ENCODE measurements at places on chromosomes 5 and 9.
A peak's percentile ranks its signal among the peaks of the same experiment; 100 is the strongest.

GRCh38 chr5:147918899-147919298 lies 12.6 kb upstream of the C5orf46 start:
- H3K27me3 ChIP-seq, result no peaks in the 10 kb centered on the region
- H3K4me3 ChIP-seq, result no peak overlapping the region
- no peak overlapping the region for H3K27ac ChIP-seq
- DNase-seq, result no peak

DNA sequence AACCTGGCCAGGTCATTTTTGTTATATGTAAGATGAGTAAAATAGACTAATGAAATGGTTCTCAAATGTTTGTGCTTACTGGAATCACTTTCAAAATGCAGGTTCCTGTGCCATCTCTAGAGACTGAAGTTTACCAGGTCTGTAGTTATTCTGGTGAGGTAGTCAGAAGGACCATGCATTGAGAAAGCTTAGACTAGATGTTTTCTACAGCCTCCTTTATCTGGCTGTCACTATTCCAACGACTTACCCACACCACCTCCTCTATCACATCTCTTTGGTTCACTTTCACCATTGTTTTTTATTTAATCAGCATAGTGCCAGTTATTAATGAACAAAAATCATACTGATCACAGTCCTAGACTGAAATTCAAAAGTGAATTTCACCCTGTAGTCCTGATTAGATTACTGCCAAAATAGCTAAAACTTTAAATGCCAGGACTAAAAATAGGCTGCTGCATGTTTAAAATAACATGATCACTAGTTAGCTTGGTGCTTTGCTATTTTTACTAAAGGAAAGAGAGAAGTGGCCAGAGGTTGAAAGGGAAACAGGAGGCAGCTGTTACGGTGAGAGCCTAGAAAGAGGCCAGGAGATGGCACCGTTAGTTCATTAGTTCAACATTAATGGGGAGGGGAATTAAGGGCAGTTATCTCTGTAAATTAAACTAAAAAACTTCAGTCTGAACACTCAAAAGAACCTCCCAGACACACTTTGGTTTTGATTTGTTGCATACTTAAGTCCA lies 13.9 kb upstream of the FNIP1 start:
- no peak for DNase-seq
- H3K36me3 ChIP-seq, result no peaks in the 10 kb centered on the region
- no peak overlapping the region for H3K27ac ChIP-seq

- no peaks in the 10 kb centered on the region for H3K4me1 ChIP-seq
- H3K4me3 ChIP-seq, result no peak overlapping the region
- DNase-seq, result no peak
- H3K27ac ChIP-seq, result no peak overlapping the region
- no peaks in the 10 kb centered on the region for H3K27me3 ChIP-seq
Measured at GRCh38 chr5:54259090-54259489, 51.3 kb downstream of the ARL15 start.

DNA sequence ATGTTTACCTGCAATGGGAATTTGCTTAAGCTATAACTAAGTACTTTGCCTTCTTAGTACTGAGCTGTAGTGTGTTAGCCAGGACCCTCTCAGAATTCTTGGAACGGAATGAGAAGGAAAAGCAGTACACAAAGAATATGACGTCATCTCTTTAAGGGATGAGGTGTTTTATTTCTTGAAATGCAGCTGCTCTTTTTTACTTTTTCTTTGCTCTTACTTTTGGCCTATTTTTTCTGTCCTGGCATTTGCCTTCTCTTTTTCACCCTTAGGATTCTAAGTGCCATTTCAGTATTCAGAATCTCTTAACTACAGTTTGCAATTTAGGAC lies 10.1 kb downstream of the KIF2A start:
- H3K4me1 ChIP-seq, result peaks cover 82% of the 10 kb centered on the region
- no peak for DNase-seq
- H3K27ac ChIP-seq, result no peak overlapping the region
- no peaks in the 10 kb centered on the region for H3K27me3 ChIP-seq
- no peaks in the 10 kb centered on the region for H3K36me3 ChIP-seq

- no peaks in the 10 kb centered on the region for H3K4me1 ChIP-seq
- H3K27ac ChIP-seq, result no peak overlapping the region
- H3K4me3 ChIP-seq, result no peak overlapping the region
- H3K36me3 ChIP-seq, result no peaks in the 10 kb centered on the region
Measured at GRCh38 chr5:73318308-73318719, 130.3 kb downstream of the FOXD1 start.

DNA sequence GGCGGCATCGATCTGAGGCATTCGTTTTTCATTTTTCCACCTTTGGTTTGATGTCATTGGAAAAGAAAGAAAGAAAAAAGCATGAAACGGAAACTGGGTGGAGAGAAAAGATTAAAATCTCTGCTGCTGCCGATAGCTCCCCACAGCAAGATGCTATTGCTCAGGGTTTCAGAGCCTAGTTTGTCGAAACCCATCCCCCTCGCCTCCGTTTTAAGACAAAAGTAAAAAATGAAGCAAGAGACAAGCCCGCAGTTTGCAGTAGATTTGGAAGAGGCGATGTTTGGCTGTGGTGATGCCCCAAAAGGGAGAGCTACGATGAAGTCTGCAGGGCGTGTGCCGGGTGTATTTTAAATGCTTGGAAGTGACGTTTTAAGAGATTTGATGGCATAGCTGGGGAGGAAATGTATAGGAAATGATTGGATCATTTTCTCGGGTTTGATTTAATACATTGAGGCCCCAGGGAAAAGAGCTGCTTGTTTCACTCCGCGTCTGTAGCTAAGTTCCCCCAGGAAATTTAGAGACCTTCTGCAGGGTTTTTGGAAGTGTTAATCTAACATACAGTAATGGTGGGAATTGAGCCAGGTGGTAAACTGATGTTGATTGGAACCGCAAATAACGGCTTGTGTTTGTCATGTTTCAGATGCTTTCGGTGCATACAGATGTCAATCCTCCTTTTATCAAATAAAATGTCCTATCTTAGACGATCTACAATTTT lies 909 bp downstream of the NDFIP1 start:
- peak overlapping the region; percentile 89 for H3K4me3 ChIP-seq
- H3K27ac ChIP-seq, result peak overlapping the region; percentile 88
- no peaks in the 10 kb centered on the region for H3K27me3 ChIP-seq
- peaks cover 76% of the 10 kb centered on the region for H3K4me1 ChIP-seq
- H3K36me3 ChIP-seq, result no peaks in the 10 kb centered on the region

DNA sequence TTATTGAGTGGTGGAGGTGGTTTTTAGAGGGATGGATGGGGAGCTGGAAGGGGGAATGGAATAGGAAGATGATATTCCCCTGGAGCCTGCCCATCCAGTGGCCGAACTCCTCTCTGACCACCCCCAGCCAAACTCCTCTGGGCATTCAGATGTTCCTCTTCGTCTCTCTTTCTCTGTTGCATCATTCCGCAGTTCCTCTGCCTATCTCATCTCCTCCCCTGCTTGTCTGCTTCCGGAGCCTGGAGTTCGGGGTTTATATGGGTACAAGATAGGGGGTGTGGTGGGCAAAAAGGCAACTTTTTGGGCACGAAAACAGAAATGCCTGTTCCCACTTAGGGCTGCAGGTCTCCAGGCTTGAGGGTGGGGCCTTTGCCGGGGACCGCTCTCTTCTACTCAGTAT lies 12.2 kb upstream of the CDK5RAP2 start:
- H3K27ac ChIP-seq, result no peak overlapping the region
- no peak for DNase-seq
- no peaks in the 10 kb centered on the region for H3K36me3 ChIP-seq
- no peak overlapping the region for H3K4me3 ChIP-seq

DNA sequence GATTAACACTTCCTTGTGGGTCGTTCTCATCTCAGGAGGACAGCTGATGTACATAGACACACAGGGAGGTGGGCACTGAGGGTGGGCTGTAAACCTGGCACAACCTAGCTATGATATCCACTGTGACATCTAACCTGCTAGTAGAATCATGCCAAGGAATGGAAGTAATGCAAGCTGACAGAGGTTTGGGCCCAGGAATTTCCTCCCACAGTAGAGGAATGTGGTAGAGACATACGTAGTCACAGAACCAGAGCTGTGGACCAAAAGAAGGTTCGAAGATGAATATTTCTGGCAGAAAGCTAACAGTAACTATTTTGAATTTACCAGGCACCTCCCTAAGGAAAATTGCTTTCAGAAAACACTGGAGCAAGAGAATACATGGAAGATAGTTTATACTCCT lies 15.2 kb upstream of the DNAJC25 start:
- no peak for DNase-seq
- H3K27ac ChIP-seq, result no peak overlapping the region
- H3K4me3 ChIP-seq, result no peak overlapping the region
- no peaks in the 10 kb centered on the region for H3K36me3 ChIP-seq
- peaks cover 3% of the 10 kb centered on the region for H3K27me3 ChIP-seq

GRCh38 chr5:50564079-50564478 lies 102.4 kb upstream of the PARP8 start:
- no peaks in the 10 kb centered on the region for H3K36me3 ChIP-seq
- H3K27me3 ChIP-seq, result no peaks in the 10 kb centered on the region
- no peak overlapping the region for H3K4me3 ChIP-seq
- peaks cover 32% of the 10 kb centered on the region for H3K4me1 ChIP-seq
- peak; percentile 57 for DNase-seq
- H3K27ac ChIP-seq, result no peak overlapping the region

DNA sequence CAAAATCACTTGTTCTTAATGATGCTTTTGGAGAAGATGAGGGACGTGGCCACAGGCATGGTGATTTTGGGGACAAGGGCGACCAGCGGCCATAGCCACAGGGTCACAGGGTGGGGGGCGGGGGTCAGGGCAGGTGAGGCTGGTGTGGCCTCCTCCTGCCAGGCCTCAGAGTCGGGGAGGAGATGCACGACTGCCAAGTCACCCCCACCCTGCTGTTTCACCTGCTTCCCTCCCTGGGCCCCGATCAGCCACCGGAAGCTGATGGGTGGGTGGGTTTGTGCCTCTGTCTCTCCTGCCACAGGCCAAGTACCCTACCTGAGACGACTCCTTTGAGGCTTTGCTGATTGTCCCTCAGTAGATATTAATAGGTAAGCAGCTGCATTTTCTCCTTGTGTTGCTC lies 199.3 kb downstream of the PAX5 start:
- H3K36me3 ChIP-seq, result no peaks in the 10 kb centered on the region
- no peak overlapping the region for H3K27ac ChIP-seq
- no peaks in the 10 kb centered on the region for H3K27me3 ChIP-seq
- H3K4me1 ChIP-seq, result no peaks in the 10 kb centered on the region
- no peak overlapping the region for H3K4me3 ChIP-seq
- no peak for DNase-seq

DNA sequence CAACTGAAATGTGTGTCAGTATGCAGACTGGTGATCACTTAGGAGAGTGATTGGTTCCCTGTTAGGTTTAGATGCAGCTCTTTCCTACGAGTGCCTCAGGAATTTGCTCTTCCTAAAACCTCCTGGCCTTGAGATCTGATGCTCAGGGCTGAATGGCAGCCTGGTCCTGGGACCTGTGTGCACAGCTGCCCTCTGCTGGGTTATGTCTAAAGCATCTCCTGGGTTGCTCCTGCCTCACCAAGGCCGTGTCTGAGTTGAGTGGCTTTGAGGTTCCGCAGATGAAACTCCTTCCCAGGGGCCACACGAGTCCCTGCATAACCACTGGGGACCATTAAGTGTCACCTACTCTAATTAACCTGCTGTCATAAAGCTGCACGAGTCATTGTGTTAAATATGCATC lies 59.5 kb downstream of the MVB12B start:
- no peak for DNase-seq
- H3K4me3 ChIP-seq, result no peak overlapping the region
- no peak overlapping the region for H3K27ac ChIP-seq
- H3K27me3 ChIP-seq, result no peaks in the 10 kb centered on the region

DNA sequence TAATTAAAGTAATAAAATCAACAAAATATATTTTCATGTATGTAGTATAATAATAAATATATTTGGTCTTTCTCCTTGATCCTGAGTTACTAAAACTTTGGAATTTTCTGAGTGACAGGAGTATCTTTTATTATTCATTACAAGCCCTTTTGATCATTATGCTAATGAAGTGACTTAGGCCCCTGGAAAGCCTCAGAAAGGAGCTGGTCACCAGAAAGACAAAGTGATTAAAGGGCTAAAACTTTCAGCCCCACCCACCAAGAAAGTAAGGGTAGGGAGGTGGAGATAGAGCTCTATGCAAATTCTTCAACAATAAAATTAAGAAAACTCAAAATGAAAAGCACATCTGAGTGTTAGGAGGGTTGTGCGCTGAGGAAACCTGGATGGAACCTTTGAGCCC lies 27.5 kb downstream of the UBQLN1 start:
- H3K27me3 ChIP-seq, result no peaks in the 10 kb centered on the region
- peaks cover 29% of the 10 kb centered on the region for H3K36me3 ChIP-seq
- H3K4me1 ChIP-seq, result no peaks in the 10 kb centered on the region
- no peak overlapping the region for H3K27ac ChIP-seq
- H3K4me3 ChIP-seq, result no peak overlapping the region

GRCh38 chr9:121398374-121398773 lies 28.3 kb upstream of the STOM start:
- no peak overlapping the region for H3K27ac ChIP-seq
- no peak overlapping the region for H3K4me3 ChIP-seq
- H3K4me1 ChIP-seq, result peaks cover 5% of the 10 kb centered on the region
- H3K27me3 ChIP-seq, result no peaks in the 10 kb centered on the region
- no peak for DNase-seq

Measured in CD8-positive, alpha-beta memory T cell (primary cell).